B cell (primary cell): ENCODE measurements at places on chromosomes 16 and 17. TPM values are rescaled to one million over a fixed set of nuclear protein-coding genes. Genes with fewer than 3 reads are reported as not detected.

DNA sequence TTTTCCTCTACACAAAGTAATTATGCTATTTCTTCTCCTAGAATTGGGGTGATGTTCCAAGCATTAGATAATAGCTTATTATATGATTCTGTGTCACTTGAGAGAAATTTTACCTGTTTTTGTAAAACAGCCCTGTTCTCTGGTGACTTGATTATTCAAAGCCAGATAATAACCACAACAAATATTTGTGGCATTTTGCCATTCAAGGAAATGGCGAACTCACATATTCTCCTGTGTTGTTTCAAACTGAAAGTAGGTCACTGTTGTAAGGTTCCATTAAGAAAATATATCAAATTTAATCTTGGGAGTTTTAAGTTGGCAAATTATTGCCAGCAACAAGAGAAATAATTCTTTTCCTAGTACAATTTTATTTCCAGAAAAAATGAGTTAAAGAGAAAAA is 124.8 kb downstream of the STXBP4 start:
- H3K4me1 ChIP-seq = no peaks in the 10 kb centered on the region
- H3K36me3 ChIP-seq = no peaks in the 10 kb centered on the region

The DHRS11 gene
- total RNA-seq = 7.3 and 8.2 TPM in 2 replicates

The SEC14L5 gene
- total RNA-seq = not detected in 2 replicates

The CLEC18B gene
- 0.68 and 1.6 TPM in 2 replicates for total RNA-seq

The PSME3 gene
- 70.3 and 76.2 TPM in 2 replicates for total RNA-seq

- no peaks in the 10 kb centered on the region for H3K27me3 ChIP-seq
- DNase-seq = no peak
- peaks cover 20% of the 10 kb centered on the region for H3K4me1 ChIP-seq
- peaks cover 3% of the 10 kb centered on the region for H3K36me3 ChIP-seq
Measured at GRCh38 chr16:15054357-15055140, 1.3 kb downstream of the NTAN1 start.

GRCh38 chr17:33292981-33293867 is at the start of gene ASIC2:
ASIC2 (minus strand) TSS chr17:33293295.
- H3K4me1 ChIP-seq = no peaks in the 10 kb centered on the region
- DNase-seq = peak; percentile 15
- no peak within 1 kb of the TSS for H3K27ac ChIP-seq
- H3K27me3 ChIP-seq = peaks cover 16% of the 10 kb centered on the region

GRCh38 chr17:33730131-33730530 is 437.0 kb upstream of the ASIC2 start:
- H3K4me1 ChIP-seq = no peaks in the 10 kb centered on the region
- no peaks in the 10 kb centered on the region for H3K27me3 ChIP-seq
- H3K4me3 ChIP-seq = no peak overlapping the region
